ENCODE measurements at places on chromosomes 16 and 17.

- DNase-seq: no peak
Measured at GRCh38 chr16:86496262-86496928, 13.9 kb upstream of the FOXF1 start.

- peak; percentile 52 for DNase-seq
Measured at GRCh38 chr16:50547340-50548124, 664 bp upstream of the NKD1 start.

DNA sequence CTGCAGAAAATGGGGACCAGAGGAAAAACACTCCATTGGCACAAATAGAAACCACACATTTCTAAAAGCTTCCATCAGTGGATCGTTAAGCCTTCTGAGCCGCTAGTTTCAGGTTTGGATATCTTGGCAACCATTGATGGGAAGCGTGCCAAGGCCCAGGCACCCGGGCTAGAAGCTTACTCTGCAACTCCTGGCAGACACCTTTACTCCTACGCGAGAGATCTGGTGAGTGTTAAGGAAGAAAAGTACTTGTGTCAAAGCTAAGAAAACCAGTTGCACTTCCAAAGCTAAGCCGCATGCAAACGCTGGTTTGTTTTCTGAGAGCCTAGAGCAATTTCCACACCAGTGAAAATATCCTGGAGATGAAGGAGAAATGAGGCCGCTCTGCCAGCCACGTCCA lies 472.4 kb downstream of the PMP22 start:
- no peak for DNase-seq

DNA sequence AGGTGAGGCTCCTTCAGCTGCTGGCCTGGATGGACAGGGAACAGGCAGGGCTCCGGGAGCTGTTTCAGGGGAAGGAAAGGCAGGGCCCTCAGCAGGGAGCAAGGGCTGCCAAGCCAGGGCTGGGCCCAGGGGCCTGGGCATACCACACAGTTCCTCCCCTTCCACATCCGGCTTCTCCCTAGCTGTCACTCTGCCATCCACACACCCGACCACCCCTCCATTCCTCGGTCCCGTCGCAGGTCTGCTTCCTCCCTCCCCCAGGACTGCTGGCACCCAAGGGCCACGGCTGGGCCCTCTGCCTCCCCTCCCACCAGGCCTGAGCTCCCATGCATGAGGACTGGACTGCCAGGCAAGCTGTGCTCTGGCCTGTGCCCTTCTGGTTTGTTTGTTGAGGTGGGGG lies 24.0 kb downstream of the CDIP1 start:
- no peak for DNase-seq

GRCh38 chr17:60149691-60150582 lies at the start of gene CA4:
CA4 (plus strand) TSS chr17:60149973; CDS start chr17:60150035, 62 bp downstream.
- DNase-seq: no peak

- no peak for DNase-seq
Measured at GRCh38 chr16:29641561-29641960, 21.5 kb upstream of the SPN start.

DNA sequence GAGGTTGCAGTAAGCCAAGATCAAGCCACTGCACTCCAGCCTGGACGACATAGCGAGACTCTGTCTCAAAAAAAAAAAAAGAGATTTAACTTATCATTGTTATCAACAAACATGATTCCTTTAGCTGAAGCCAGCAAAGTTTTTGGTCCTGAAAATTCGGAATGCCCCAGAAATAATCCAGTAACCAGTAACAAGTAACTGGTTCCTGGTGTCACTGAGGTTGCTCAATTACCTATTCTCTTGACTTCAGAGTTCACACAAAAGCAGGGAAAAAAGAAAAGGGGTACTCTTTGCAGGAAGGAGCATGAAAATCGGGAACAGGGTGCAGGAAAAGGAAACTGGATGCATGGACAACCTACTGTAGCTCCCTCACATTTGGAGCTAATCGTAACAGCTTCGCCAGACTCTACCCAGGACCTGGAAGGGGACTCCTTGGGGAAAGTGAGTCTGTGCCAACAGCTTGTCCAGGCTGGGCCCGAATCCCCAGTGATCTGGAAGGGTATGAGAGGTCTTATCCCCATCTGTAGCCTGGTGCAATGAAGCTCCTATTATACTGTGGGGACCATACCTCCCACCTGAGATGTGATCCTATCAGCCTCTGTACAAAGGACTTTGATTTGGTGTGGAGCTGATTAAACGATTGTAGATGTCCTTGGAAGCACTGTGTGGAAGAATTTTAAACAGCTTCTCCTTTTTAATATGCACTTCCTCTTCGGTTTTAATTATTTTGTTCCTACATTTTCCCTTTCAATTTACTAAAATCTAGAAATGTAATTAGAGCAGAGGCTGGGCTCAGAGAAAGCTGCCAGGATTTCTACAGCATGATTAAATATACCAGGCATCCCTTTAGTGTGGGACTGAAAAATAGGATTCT lies 3.4 kb upstream of the SPOP start:
- DNase-seq: no peak

DNA sequence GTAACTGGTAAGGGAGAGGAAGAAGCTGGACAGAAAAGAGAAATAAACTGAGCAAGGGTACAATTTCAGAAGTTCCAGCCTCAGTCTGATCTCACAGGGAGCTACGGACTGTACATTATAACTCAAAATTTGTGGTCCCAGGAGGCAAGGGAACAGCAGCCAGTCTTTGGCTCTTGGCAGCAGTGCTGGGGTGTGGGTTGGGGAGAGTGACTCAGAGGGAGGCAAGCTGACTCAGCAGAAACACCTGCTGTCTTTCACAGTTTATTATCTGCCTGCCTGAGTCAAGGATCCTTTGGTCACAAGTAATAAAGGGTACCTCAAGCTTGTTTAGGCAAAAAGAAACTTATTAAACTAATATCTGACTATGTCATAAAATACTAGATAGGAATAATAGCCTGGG lies 73.5 kb upstream of the KIF2B start:
- DNase-seq: no peak

GRCh38 chr16:1036166-1036565 lies 36.4 kb upstream of the SSTR5 start:
- DNase-seq: no peak

GRCh38 chr16:67399218-67399733 lies 6.0 kb upstream of the TPPP3 start:
- DNase-seq: no peak

DNA sequence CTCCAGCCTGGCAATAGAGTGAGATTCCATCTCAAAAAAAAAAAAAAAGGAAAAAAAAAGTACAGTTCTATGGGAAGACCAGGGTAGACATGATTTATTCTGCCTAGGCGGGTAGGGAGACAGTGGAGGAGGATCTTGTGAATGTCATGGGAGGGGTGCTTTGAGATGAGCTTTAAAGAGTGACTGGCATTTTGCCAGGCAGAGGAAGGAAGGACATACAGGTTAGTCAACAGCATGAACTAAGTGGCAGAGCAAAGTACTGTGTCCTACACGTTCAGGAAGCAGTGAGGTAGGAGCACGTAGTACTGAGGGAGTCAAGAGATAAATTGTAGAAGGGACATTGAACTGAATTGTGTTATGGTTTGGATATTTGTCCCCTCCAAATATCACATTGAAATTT lies 451.5 kb downstream of the TOX3 start:
- DNase-seq: no peak

DNA sequence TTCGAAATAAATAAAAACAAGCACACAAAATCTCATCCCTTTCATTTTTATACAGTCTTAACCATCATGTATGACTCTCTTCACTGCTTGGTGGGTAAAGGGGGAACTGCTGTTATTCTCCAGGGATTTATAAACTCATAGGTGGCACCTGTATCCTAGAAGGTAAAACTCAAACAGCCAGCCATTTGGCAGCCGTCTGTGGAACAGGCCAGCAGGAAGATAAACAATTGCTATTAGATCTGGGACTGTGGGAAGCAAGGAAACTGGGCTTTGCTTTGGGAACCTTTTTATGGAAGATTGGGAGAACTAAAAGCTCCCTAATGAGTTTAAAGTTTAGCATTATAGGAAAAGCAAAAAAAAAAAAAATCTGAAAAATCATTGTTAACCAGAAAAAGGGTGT lies 126.0 kb downstream of the TANGO6 start:
- no peak for DNase-seq

DNA sequence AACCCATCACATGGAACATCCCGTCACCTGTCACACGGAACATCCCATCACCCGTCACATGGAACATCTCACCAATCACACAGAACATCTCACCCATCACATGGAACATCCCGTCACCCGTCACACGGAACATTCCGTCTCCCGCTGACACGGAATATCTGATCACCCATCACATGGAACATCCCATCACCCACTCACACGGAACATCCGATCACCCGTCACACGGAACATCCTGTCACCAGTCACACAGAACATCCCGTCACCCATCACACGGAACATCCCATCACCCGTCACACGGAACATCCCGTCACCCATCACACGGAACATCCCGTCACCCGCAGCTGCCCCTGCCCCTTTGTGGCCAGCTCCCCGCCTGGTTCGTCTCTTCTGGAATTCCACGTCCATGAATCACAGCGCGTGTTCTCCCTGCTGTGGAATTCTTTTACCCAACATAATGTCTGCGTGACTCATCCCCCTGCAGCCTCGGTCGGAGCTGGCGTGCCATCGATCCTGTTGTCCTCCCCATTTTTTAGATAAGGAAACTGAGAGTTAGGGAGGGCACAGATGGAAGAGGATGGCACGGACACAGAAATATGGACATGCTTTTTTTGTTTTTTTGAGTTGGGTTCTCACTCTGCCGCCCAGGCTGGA lies 5.6 kb downstream of the CPNE7 start:
- no peak for DNase-seq

DNA sequence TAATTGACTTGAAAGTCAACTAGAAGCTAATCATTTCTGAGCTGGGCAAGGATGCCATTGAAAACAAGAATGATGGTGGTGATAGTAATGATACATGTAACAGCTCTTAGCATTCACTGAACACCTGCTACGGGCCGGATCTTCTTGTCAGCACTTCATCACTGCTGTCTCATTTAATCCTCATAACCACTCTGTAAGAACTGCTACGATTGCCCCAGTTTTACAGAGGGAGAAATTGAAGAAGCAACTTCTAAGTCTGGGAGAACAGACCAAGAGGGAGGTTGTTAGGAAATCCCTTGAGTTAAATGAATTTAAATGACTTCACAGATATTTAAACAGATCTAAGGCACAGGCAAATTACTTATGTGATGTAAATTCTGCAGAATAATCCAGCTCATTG lies 7.0 kb upstream of the GAN start:
- DNase-seq: no peak

GRCh38 chr17:3982113-3982512 lies 17.9 kb upstream of the ATP2A3 start:
- DNase-seq: no peak

- no peak for DNase-seq
Measured at GRCh38 chr16:78098595-78099270, 721 bp upstream of the WWOX start.

DNA sequence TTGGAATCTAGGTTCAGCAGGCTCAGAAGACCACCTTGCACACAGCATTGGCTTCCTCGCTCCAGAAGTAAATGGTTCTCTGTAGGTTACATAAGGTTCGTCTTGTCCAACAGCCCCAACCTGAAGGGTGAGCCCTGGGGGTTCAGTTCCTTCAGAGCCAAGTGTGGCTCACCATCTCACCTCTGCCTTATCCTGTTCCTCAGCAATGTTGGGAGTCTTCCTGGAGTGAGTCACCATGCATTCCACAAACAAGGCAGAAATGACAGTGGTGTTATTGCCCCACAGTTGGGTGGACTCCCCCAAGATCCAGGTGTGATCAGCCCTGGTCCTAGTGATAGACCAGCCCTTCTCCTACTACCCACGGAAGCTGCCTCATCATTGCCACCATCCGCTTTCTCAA lies 26.8 kb upstream of the SMPD3 start:
- no peak for DNase-seq

GRCh38 chr17:75683583-75683982 lies 16.4 kb downstream of the SAP30BP start:
- no peak for DNase-seq

DNA sequence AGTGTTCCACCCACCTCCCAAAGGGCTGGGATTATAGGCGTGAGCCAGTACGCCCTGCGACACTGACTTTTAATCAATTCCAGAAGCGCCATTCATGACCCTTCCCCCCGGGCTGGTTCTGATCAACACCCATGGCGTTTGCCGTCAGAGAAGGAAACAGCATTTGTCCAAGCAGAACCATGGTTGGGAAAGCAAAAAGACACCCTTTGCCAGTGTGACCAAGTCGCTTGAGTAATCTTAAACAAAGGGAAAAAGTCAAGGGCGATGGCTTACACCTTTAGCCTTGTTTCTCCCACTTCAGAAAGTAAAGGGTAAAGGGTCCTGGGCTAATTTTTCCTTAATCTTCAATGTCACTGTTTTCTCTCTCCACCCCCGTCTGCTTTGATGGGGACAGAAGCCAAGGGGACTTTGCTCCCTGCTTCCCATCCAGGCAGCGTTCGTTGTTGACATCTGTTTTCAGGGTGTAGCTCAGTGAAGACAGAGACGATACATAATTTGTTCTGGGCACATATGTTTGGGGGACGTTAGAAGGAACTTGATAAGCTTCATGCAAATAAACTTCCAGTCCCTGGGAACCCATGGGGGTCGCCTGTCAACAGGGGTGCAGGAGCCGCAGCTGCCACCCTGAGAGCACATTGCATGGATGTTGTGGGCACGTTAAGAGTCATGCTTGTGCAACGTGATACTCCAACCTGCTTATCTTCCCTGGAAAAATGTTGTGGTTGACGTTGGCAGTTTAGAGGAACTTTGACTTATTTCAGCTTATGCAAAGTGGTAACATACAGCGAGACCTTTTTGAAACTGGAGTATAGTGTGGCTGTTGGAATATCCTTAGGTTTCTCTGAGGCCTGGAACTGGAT lies 50.6 kb upstream of the TANGO6 start:
- DNase-seq: no peak

- DNase-seq: no peak
Measured at GRCh38 chr17:49705254-49705653, 2.5 kb downstream of the SLC35B1 start.

- DNase-seq: peak; percentile 13
Measured at GRCh38 chr17:83079352-83079747, at the start of gene METRNL. METRNL (plus strand) TSS chr17:83079609; CDS start chr17:83079816, 207 bp downstream.

GRCh38 chr17:7971651-7972050 lies 30.8 kb upstream of the GUCY2D start:
- DNase-seq: no peak

DNA sequence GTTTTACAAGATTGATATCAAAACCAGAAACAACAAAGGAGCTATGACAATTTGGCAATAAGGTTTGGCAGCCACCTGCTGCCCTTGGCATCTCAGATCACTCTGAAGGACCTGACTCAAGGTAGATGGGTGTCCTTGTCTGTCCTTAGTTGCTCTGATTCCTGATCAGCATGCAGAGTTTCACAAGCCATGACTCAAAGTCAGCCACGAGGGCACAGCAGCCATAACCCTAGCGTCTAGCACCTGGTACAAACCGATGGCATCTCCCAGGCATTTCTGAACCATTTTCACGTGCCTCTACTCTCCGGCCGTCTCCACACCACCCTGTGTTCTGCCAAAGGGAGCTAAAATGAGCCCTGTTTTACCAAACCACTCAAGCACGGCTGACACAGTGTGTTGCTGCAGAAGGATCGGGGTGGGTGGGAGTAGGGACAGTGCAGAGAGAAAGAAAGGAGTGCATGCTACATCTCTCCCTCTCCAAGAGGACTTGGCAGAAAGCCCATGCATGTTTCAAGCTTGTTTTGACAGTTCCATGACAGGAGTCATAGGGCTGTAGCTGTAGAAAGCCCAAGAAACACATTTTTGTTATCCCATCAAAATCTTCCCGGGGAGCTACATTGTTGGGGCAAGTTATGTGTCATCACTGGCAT lies 297.3 kb downstream of the ABCC12 start:
- DNase-seq: no peak
